ENCODE measurements at places on chromosomes 12 and 14.

DNA sequence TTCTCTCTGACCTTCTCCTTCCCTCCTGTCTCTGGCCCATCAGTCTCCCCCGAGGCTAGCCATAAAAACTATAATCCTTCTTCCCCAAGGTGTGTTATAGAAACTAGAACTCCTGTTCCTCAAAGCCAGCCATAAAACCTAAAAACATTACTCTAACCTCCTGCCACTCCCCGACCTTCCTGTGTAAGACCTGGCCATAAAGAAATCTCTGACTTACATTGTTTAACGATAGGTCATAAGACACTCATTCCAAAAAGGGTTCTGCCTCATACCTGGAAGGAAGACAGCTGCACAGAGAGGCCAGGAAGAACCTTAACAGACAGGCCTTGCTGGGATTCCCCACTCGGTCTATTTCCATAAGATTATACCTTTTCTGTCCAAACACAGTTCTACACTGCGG, 70.9 kb upstream of the EEA1 start:
- no peak for DNase-seq

DNA sequence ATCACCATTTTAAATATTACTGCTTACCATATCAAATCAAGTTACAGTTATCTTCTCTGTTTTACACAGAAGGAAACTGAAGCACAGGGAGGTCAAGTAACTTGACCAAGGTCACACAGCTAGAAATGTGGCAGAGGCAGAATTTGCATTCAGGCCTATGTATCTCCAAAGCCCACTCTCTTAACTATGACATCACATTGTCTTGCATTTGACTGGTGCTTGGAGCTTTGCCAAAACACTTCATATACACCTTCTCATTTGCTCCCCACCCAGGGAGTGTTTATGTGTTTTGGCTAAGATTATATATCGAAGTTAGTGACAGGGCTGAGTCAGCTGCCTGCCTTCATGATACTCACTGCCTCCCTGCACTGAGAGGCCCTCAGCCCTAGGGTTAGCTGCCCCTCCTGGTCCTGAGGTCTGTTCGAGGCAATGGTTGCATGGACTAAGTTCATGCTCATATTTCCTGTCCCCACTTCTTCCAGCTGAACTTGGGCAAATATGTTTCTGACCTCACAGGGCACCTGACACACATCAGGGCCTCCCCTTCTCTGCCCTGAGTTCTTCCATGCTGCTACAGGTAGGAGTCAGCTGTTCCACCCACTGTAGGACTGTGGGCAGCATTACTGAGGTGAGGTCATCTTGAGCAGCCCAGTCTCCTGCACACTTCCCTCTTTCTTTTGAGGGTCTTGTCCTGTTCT, 1.8 kb downstream of the GALNT6 start:
- peak; percentile 79 for DNase-seq

- peak; percentile 25 for DNase-seq
These were observed 37.8 kb upstream of the OR4E1 start for GRCh38 chr14:21711360-21711961.

GRCh38 chr12:45336762-45337596, 121.1 kb downstream of the ANO6 start:
- peak; percentile 77 for DNase-seq

DNA sequence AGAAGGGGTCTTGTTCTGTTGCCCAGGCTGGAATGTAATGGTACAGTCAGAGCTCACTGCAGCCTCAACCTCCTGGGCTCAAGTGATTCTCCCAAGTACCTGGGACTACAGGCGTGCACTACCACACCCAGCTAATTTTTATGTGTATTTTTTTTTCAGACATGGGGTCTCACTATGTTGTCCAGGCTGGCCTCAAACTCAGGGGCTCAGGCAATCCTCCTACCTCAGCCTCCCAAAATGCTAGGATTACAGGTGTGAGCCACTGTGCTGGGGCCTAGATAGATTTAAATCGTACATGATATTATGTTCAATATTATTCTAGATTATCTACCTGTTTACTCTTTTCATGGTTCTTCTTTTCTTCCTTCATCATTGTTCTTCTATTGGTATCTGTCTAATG, 61.5 kb downstream of the IFT81 start:
- no peak for DNase-seq

DNA sequence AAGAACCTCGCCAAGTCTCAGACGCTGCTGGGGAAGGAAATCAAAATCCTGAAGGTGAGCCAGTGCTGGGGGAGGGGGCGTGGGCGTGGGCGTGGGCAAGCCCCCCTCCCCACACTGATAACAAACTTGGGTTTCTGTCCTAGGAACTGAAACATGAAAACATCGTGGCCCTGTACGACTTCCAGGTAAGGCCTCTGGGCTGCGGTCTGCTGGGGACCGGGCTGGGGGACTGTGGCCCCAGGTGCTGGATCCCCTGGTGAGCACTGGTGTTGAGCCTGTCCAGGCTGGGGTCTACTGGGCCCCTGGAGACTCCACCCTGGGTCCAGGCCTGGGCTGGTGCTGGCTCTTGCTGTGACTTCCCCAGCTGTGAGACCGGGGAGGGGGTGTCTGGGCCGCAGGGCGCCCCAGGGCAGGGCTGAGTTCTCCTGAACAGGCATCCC, 1.2 kb downstream of the ULK1 start:
- DNase-seq, result no peak

DNA sequence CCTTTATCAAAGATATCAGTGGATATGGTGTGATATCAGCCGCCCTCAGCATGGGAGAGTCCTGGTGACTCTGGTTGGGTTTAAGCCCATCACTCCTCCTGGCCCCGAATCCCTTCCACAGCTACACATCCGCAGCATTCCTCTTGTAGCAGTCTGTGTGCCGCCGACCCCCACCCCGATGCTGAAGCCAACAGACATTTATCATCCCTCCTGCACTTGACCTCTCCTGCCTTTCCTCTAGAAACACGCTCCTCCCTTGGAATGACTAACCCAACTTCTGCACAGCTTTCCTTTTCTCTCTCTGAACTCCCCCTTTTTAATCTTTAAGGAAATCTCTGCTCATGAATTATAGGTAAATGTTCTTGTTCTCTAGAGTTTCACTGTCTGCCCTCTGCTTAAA, 250.9 kb upstream of the FOXN3 start:
- DNase-seq, result peak; percentile 20

GRCh38 chr12:112705037-112705632, 86.4 kb upstream of the RPH3A start:
- DNase-seq, result peak; percentile 26

DNA sequence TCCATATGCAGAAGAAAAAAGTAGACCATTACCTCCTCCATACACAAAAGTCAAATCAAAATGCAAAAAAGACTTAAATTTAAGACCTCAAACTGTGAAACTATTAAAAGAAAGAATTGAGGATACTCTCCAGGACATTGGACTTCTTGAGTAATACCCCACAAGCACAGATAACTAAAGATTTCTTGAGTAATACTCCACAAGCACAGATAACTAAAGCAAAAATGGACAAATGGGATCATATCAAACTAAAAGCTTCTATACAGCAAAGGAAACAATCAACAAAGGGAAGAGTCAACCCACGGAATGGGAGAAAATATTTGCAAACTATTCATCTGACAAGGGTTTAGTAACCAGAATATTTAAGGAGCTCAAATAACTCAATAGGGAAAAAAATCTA, 427.9 kb downstream of the CCDC91 start:
- DNase-seq, result no peak

- no peak for DNase-seq
These were observed 28.3 kb downstream of the DIO3 start for GRCh38 chr14:101589486-101590015.

GRCh38 chr12:57063991-57064685, 14.2 kb upstream of the MYO1A start:
- DNase-seq, result no peak

- DNase-seq, result peak; percentile 97
These were observed 102.7 kb downstream of the TMEM30B start for GRCh38 chr14:61178226-61179060.

GRCh38 chr12:57160040-57160439, 12.6 kb upstream of the LRP1-AS start:
- no peak for DNase-seq

DNA sequence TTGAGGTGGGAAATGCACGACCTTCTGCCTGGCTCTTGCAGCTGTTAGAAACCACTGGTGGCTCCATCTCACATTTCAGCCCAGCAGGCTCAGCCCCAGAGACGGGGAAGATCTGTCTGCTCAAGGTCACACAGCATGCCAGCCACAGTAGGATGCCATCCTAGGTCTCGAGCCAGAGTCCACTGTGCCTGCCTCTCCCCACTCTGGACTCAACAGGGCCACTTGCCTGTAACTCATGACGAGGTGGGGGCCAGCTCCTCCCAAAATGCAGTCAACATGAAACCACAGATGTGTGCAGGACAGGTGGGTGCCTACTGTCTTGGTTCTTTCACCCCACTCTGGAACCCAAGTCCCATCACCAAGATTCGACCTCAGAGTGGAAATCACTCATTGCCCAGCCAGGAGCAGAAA, 23.2 kb downstream of the BCL11B start:
- no peak for DNase-seq

- DNase-seq, result no peak
These were observed 579 bp upstream of the CLMN start for GRCh38 chr14:95320078-95320895.

DNA sequence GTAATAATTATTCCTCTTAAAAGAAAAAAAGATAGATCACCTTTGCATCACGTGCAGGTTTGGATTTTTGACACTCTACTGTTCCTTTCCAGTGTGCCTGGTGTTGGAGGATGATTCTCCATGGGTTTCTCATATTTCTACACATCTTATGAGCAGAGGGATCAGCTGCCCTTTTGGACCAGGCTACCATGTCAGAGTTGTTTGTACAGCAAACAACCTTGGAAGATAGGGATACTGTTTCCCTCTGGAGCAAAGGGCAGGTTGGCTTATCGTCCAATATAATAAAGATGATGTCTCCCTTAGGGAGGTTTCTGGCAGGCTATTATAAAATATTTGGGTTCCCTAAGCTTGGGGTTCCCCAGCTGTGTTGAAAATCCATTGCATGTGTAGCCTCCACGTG, 42.1 kb downstream of the DAO start:
- DNase-seq, result no peak

DNA sequence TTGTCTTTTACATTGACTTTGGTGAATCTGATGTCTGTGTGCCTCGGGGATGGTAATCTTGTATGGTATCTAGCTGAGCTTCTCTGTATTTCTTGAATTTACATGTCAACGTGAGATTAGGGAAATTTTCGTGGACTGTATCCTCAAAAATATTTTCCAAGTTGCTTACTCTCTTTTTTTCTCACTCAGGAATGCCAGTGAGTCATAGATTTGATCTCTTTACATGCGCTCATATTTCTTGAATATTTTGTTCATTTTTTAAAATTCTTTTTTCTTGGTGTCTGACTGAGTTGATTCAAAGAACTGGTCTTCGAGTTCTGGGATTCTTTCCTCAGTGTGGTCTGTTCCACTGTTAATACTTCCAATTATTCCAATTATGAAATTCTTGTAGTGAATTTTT, 207.7 kb downstream of the RAD51B start:
- no peak for DNase-seq

- peak; percentile 33 for DNase-seq
These were observed 20.1 kb downstream of the STX2 start for GRCh38 chr12:130818635-130819576.

GRCh38 chr12:125187148-125187745, 122.0 kb downstream of the AACS start:
- DNase-seq, result peak; percentile 28

DNA sequence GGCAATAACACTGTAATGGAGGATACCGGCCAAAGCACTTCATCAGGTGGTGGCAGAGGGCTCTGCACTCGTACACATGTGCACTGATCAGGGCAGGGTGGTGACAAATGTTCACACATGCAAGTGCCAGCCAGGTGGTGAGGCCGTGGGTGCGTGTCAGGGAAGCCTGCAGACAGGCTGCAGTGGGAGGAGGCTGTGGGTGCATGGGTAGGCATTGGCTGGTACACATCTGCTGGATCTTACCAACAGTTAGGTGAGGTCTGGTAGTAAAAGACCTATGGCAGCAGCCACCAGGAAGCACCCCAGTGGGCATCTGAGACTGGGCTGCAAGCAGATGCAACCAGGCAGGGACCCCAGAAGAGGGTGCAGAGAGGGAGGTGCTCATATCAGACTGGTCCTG, 65.3 kb downstream of the PDE6H start:
- DNase-seq, result no peak

GRCh38 chr12:130878193-130879185, 6.6 kb downstream of the RAN start:
- peak; percentile 13 for DNase-seq

DNA sequence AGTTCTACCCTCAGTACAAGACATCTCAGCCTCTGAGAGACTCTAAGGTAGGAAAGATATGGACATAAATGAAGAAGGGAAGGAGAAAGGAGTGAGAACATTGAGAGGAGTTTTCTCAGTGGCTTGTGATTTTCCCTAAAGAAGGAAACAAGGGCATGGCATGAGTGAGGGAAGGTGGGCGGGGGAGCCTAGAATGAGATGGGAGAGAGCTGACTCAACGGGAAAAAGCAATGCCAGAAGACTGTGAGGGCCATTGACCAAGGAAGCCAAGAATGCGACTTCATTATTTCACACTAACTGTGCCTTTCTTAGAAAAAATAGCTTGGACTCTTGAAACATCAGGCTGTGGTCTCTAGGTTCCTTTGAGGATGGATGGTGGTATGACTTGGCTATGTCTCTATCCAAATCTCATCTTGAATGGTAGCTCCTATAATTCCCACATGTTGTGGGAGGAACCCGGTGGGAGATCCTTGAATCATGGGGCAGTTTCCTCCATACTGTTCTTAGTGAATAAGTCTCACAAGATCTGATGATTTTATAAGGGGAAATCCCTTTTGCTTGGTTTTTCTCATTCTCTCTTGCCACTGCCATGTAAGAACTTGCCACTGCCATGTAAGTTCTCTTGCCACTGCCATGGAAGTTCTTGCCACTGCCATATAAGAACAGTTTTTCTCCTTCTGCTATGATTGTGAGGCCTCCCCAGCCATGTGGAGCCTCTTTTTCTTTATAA, 279.6 kb downstream of the NUAK1 start:
- DNase-seq, result no peak

DNA sequence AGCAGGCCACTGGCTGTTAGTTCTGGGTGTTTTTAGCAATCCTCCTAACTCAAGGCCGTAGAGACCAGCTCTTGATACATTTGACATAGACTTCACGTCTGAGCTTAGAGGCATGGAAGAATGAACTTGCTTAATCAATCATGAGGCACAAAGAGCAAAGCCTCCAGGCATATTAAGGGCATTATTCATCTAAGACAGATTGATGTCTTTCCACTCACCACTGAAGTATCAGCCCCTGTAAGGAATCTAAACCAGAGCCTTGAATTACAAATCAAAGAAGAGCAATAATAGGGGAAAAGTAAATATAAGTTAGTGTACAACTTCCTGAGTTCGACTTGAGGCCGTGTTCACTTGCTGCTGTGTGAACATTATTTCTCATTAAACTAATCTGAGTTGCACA, 1470.7 kb downstream of the AACS start:
- no peak for DNase-seq

GRCh38 chr12:22624548-22624869, 462 bp upstream of the ETNK1 start:
- no peak for DNase-seq

DNA sequence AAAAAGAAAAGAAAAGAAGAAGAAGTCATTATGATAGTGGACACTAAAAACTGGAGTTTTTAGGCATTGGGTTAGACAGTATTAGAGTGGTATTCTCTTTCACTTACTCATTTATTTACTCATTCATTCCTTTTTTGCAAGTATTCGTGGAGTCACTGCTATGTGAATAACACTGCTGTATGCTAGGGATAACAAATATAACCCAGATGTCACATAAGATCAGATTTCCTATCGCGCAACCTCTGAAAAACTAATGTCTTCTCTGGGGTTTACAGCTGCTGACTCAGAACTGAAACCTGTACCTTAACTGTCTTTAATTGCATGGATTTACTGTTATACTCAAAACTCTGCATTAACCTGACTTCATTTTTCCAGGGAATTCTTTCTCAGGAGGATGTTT, 353.7 kb downstream of the LRIG3 start:
- peak; percentile 32 for DNase-seq
